H1 (cell line): ENCODE measurements at places on chromosomes 2 and 18.

DNA sequence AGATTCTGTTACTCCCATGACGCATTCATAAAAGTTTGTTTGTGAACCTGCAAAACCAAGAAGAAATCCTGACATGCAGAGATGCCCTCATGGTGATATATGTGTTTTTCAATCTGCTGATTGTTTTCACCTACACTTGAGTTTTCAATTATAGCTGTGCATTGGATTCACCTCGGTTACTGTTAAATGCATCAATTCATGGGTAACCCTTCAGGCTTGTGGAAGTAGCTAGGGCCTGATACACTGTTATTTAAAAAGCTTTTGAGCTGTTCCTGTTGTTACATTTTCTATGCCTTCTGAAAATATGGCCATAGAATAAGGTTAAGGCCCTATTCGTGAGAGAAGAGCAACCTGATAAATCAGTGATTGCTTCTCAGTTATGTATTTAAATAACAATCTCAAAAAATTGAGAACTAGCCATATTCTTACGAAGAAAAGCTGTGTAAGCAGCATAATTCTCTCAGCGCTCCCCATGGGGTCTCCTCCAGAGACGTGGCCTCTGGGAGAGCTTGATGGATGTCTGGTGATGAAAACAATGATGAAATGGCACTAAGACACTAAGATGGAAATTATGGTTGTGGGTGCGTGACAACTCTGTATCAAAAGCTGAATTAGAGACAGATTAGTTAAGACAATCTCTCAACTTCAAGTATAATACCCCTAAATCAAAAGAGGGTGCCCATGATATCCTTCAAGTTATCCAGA lies 60.5 kb downstream of the RIT2 start:
- no peak for DNase-seq

DNA sequence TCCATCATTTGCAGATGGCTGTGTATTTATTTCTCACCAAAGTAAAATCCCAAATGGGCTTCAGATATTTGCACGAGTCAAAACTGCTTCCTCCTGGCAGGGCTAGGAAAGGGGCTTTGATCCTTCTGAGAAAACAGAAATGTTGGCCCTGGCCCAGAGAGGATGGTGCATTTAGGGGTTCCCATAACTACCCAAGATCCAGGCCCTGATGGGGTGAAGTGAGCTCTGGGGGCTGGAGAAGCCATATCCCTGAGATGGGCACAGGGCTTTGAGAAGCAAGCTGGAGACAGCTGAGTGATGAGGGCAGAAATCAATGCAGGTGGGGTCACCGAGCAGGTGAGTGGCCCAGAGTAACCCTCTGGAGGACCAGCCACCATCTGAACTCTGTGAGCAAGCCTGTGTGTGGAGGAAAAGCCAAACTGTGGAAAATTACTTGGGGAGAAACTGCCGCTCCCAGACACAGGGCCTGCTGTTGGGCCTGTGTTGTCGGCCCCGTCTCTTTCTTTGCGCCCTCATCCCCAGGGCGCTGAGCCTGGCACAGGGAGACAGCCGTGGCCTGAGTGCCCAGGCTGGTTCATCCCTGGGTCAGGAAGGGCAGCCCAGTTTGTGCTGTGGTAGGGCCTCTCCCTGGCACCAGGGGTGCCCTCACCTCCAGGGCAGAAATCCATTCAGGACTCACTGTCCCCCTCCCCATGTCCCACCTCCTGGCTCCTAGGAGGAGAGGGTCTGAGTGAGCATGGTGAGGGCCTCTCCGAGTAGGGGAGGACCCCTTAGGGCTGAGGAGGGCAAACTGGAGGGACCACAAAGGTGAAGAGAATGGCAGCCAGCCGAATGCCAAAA lies 167.8 kb upstream of the HAAO start:
- DNase-seq: no peak

- DNase-seq: no peak
Observed at GRCh38 chr2:74162951-74163350, 15.2 kb upstream of the BOLA3 start.

DNA sequence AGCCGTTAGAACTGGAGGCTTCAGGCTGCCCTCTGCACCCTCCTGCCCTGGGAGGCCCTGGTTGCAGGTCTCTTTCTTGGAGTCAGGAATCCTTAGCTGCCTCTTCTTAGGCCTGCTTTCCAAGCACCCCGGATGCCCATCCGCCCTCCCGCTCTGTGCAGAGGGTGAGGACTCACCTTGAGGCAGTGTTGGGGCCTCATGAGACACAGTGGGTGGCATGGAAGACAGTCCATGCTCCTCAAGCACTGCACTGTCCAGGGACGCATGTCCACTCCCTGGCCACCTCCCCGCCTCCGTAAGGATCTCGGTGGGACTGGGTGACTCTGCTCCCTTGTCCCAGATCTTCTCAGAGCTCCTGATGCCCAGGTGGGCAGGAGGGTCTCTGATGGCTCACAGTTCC lies 5.7 kb upstream of the TRAF3IP1 start:
- DNase-seq: no peak

- no peak for DNase-seq
Observed at GRCh38 chr2:12045864-12046291, 299.4 kb downstream of the LPIN1 start.

DNA sequence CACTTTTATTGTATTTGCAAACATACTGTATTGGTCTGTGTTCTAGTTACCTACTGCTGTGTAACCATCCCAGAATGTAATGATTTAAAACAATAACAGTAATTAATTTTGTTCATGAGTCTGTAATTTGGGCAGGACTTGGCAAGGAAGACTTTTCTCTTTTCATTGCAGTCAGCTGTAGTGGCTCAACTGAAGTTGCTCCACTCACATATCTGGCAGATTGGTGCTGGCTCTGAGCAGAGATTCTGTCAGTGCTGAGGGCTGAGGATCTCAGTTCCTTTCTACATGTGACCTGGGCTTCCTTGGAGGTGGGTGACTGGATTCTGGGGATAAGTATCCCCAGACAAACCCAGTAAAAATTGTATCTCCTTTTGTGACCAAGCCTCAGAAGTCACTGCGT lies 26.6 kb downstream of the PTPN4 start:
- DNase-seq: no peak

DNA sequence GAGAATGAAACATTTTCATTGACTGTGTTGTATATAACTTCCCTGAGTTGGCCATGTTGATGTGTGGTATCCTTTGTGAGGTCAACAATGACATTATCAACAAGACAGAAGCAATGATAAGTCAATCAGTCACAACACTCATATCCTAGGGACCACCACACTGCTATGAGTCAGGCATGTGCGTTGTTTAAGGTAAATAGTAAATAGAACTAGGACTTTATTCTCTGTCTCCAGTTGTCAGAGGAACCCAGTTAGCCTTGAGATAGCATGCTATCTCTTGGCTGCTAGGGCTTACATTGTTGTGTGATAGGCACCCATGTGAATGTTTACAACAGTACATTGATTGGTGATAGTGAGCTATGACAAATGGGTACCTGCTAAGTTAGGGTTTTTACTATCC lies 37.3 kb downstream of the GPD2 start:
- DNase-seq: no peak

DNA sequence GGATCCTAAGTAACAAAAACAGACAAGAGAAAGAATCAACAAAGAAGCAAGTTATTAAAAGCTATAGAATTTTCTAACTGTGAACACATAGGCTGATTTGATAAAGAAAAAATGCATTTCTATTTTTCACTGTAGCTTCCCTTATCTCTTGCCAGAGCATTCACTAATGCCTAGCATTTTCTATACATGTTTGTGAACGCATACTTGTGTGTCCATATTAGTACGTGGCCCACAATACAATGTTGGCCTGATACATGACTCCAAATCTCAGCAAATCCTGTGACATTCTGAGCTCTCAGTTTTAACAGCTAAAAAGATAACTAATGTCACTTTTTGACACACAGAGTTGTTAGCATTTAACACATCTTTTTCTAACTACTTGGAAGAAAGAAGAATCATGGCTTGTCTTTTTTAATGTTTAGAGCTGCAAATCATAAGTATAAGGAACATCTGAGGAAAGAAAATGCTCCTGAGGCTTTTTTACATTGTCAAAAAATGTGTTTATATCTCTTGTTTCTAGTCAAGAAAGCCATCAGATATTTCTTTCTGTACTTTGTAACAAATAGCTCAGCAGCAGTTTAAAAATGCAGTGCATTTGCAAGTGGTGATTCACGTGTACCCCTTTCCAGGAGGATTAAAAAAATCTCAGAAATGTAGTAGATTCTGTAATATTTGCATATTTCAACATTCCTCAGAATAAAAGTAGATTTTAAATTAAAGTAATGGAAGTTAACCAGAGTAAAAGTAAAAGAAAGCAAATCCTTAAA lies 1646.8 kb upstream of the TMEFF2 start:
- no peak for DNase-seq

- no peak for DNase-seq
Observed at GRCh38 chr2:68632021-68632420, 11.4 kb upstream of the PROKR1 start.

DNA sequence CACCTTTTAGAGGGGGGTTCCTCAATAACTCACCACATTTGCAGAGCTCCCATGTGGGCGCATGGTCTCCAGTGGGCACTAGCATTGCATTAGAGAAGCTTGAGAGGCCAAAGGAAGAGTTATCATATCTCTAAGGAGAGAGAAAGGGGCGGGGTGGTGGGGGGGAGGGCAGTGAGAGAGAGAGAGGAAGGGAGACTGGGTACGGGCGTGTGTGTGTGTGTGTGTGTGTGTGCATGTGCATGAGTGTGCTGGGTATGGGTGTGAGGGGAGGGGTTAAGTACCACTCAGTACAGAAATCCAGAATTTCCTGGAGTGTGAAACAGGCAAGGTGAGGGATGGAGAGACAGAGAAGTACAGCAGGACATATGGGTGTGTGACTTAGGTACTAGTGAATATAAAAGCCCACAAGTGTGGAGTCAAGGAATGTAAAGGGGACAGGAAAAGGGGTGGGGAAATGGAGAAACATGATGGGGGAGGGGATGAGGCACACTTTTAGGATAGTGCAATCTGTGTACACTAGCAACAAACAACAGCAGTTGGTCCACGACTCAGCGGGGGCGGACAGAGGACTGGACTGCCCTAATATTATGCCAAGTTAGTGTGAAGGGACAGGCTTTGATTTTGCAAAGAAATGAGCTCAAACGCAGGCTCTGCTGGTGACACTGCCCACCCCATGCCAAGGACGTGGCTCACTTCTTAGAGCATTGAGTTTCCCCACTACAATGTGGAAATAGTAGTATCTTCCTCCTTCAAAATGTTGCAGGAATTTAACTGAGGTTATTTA lies 91.3 kb downstream of the SPRED2 start:
- no peak for DNase-seq

DNA sequence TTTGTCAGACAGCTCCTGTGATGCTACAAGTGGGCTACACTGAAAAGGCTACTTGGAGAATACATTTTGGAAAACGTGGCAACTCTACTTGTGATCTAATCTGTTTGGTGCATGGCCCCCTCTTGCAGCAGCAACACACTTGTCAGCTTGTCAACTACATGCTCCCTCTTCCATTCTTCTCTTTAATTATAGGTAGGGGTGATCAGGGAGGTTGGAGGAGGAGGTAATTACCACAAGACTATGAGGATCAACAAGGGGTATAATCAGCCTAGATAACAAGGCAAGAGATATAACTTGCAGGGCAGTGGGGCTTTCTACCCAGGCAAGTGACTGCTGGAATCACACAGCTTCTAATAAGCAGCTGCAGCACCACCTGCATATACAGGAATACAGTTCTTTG lies 104.9 kb downstream of the ACVR1 start:
- DNase-seq: no peak

GRCh38 chr18:38843291-38843690 lies 1277.7 kb upstream of the CELF4 start:
- no peak for DNase-seq

DNA sequence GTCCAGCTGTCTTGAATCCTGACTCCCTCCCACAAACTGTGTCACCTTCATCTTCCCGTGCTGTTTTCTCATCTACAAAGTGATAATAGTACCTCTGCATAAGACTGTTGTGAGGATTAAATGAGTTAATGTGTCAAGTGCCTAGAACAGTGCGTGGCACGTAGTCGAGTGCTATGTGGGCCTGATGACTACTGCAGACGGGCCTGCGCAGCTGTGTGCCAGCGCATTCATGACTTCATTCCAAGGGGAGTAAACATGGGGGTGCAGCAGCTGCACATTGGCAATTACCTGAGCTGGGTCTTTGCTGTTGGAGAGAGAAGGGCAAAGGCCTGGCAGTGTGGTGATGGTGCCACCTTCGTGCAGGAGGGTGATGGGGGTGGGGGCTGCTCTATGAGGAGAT lies 5.0 kb downstream of the TEX44 start:
- no peak for DNase-seq

GRCh38 chr2:199462347-199462955 lies 4.7 kb upstream of the SATB2 start:
- DNase-seq: no peak

DNA sequence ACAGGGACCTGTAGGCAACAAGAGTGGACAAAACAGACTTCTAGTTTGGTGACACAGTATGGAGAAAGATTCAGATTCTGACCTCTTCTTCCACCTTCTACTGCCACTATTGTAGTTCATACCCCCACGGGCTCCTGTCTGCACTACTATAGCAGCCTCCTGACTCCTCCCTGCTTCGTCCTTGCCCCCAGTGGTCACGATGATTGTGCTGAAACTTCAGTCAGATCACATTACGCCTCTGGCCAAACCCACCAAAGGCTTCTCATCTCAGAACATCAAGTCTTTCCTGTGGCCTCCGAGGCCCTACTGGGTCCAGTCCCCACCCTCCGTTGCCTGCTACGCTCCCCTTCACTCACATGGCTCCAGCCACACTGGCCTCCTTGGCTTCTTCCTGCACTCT lies 147.6 kb downstream of the CYP26B1 start:
- DNase-seq: peak; percentile 46

GRCh38 chr18:36025025-36025424 lies 42.3 kb downstream of the RPRD1A start:
- no peak for DNase-seq

GRCh38 chr2:163551616-163552373 lies 184.0 kb downstream of the FIGN start:
- DNase-seq: no peak

DNA sequence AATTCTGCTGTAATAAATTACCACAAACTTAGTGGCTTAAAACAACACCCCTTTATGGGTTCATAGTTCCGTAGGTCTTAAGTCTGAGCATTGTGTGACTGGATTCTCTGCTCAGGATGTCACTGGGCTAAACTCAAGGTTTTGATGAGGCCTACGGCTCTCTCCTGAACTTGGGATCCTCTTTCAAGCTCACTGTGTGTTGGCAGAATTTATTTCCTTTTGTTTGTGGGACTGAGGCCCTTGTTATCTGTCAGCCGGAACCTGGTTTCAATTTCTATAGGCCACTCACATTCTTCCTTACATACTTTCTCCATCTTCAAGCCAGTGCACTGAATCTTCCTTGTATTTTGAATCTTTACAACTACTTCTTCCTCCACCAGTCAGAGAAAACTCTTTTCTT lies 290.2 kb downstream of the AKAIN1 start:
- no peak for DNase-seq

- DNase-seq: no peak
Observed at GRCh38 chr2:230956827-230957755, 32.0 kb upstream of the GPR55 start.

- DNase-seq: no peak
Observed at GRCh38 chr2:34102339-34102738, 503.2 kb upstream of the FAM98A start.

- no peak for DNase-seq
Observed at GRCh38 chr2:204479557-204479956, 65.7 kb upstream of the PARD3B start.

GRCh38 chr18:70160073-70160678 lies 45.3 kb downstream of the RTTN start:
- DNase-seq: no peak
